ENCODE measurements at places on chromosomes 3 and 15.

DNA sequence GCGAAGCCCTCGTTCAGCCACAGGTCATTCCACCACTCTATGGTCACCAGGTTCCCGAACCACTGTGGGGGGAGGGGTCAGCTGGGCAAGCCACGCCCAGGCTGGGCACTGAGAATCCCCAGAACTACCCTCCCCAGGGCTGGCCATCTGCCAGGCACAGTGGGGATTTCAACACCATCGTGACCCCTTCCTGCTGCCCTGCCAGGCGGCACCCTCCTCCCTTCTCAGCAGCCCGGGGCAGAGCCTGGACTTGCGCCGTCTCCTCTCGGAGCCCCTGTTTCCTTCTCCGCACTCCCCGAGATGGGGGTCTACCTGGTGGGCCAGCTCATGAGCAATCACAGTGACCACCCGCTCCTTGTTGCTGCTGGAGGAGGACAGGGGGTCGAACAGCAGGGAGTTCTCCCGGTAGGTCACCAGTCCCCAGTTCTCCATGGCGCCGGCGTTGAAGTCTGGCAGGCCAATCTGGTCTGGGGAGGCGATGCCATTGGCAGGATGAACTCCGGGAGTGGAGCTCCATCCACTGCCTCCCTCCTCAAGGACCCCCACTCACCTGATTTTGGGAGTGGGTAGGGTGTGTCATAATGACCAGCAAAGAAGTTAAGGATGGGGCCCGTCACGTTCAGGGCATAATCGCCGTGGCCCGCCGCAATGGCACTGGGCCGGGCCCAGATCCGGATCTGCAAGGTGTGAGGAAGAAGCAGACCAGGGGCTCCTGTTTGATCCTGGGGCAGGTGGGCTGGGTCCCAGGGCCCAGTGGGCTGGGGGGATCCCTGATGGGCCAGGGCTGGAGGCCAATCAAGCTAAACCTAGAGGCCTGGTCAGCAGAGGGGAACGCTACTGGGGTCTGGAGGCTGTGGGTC, 10.5 kb downstream of the ANPEP start:
- no peak for DNase-seq

GRCh38 chr15:77032052-77032646, 37.2 kb downstream of the PSTPIP1 start:
- DNase-seq: peak; percentile 2

DNA sequence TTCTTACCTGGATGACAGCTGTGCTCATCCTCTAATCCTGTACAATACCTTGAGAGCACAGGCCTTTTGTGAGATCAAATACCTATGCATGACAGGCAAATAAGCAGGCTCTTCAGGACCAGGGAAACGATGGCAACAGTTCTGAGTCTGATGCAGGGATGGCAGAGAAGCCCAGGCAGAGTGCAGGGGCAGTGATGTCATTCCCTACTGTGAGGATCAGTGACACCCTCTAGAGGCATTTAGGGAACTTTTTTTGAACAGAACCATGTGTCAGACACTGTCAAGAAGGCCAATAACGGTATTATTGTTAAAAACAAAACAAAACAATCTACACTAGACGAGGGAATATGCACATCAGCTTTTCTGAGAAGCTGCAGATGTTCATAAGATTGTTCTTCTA, 314.8 kb upstream of the CTDSPL start:
- no peak for DNase-seq

- no peak for DNase-seq
Observed at GRCh38 chr3:33229947-33230346, 11.3 kb upstream of the SUSD5 start.

DNA sequence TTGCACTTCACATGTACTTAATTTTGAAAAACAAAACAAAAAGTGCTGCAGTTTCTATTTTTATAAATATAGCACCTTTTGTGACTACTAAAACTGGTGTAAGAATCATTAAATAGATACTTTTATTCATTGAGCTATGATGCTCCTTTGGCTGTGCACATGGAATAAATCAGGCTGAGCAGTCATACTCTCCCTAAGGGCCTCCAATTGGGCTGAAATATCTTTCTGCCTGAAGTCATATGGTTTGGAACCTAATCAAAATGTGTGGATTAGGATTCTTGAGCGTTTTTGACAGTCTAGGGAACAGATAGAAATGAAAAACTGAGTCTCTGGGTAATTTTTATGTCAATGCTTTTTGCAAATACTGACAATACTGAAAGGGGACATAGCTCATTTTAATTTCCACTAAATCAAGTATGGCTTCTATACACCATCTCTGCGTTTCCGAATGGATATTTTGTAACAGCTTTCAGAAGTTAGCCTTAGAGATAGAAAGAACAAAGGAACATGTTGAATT, 392.2 kb upstream of the ROBO1 start:
- DNase-seq: no peak

- no peak for DNase-seq
Observed at GRCh38 chr3:188712248-188712924, 459.4 kb upstream of the TPRG1 start.

- DNase-seq: no peak
Observed at GRCh38 chr3:129504471-129505100, 23.9 kb upstream of the RHO start.

DNA sequence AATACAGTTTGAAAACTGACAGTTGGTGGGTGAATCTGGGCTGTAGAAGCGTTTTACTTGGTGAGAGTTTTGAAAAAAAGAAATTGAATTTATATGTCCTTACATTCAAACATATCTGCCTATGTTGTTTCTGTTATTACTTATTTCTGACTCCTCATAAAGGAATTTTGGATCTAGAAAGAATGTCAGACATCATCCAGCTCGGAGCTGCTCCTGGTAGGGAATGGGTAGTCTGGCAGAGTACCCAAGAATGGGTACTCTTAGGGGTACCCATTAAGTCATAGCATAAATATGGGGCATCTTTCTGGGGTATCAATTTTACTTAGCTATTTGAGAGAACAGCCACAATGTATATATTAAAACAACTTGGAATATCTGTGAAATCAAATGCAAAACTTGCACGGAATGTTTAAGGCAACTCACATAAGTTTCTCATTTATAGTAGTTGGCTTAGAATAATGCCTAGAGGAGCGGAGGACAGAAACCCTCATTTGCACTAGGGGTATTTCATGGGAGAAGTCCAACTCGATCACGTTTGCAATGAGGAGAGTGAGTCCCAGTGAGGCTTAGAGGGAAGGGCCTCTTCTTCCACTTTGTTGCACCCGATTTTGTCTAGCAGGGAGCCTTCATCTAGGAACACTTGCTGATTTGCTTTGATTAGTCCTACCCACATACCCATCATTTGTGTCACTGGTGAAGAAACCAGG, 2.4 kb upstream of the LARP6 start:
- DNase-seq: no peak

DNA sequence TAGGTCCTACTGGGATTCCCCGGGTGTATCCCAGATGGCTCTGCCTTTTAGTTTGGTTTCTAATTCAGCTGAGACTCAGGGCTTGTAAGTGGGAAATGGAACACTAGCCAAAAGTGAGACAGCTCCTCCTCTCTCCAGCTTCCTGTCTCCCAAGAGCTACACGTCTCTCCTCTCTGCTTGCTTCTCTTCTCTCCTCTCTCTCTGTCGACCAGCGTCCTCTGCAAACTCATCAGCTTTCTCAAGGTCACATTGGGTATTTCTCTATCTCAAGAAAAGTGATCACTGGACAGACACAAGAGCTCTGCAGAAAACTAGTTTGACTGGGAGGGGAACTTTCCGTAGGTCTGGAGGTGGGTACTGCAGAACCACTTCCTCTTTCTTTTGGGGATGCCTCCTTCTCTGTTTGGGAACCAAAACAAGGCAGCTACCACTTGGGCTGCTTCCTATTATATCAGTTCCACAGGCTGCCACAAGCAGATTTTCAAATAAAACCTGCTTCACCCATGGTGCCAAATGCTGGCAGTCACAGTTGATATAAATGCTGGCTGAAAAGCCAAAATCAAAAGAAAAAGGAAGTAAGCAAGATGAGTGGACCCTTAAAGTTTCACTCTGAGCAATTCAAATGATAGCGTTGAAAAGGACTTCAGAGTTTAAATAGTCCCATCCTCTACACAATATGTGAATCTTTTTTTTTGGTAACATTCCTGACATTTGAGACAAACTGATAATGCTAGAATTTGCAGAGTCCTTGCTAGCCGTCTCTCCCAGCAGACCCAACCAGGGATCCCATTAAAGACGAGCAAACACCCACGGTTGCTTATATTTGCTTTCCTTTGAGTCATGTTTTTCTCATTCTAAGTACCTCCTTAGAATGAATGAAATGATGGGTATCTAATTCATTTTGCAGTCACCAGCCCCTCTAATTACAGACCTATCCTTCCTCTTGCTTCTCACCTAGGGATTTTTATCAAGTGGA, 7.2 kb upstream of the DYNC1LI1 start:
- no peak for DNase-seq

DNA sequence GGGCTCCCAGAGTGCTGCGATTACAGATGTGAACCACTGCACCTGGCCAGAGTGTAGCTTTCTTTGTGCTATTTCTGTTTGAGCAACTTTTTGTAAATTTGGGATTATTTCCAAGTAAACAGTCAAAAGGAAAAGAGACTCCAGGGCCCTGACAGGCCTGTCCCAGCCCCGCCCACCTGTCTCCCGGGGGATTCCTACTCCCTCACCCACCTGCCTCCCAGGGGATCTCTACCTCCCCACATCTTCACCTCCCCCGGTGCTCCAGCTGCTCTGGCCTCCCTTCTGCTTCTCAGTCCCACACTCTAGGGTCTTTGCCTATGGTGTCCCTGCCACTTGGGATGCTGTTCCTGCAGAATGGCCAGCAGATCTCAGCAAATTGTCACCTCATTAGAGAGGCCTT, 7.0 kb downstream of the RHCG start:
- DNase-seq: no peak

GRCh38 chr3:148759430-148759829, 61.7 kb downstream of the AGTR1 start:
- DNase-seq: no peak
